Muscle of arm (tissue), 14 donors: ENCODE measurements at places on chromosomes 2 and 18.

DNA sequence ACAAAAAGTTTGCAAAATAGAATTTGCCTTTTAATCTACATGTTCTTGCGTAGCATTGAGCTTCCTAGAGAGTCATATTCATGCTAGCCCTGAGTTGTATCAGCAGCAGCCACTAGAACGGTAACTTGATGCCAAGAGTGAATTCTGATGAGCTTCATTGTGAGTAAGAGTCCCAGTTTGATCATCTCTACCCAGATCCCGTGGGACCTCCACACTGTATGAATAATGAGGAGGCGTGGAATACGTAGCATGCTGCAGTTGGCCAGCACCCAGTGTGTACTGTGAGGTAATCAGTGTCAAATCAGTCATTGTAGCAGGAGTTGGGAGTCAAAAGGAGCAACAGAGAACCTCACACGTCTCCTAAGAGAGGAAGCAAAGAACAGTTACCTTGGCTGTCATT, 197.9 kb downstream of the NEDD4L start:
- DNase-seq: no peak

- DNase-seq: no peak
Measured at GRCh38 chr18:12531749-12532148, 124.0 kb downstream of the PRELID3A start.

DNA sequence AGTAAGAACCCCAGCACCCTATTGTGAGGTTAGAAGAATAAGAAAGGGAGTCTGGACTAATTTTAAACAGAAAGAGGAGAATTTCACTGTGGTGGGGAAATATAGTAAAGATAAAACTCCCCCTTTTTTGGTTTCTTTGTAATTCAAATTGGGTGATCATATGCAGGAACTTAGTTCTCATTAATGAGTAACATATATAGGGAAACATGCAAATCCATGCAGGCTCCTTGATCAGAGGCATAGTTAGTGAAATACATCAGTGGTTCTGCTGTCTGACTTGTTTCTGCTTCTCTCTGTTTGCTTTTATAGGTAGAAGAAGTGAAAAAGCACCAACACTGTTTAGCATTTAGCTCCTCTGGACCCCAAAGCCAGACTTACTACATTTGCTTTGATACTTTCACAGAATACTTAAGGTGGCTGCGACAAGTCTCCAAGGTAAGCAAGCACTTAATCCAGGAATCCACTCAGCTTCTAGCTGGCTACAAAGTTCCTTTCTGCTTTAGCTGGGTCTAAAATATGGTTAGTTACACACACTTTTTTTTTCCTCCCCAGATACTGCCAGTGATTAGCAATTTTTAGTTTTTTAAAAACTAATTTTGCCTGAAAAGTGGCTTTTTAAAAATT, 123.2 kb downstream of the PHLPP1 start:
- DNase-seq: no peak

DNA sequence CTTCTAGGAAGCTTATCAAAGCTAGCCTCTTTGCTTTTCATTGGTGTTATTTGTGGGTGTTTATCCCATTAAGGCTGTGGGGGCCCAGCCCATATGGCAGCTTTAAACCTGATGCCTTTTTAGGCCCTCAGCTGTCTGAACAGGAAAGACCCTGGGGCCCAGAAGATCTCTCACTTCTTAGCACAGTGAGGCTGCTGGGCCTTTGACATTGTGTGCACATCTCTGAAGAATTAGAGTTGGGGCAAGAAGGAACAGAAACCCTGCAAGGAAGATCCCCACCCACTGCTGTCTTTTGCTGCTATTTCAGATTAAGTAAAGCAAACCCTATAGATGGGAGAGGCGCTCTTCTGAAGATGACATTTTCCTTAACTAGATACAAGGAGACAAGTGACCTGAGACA, 250.0 kb downstream of the SMAD2 start:
- no peak for DNase-seq

DNA sequence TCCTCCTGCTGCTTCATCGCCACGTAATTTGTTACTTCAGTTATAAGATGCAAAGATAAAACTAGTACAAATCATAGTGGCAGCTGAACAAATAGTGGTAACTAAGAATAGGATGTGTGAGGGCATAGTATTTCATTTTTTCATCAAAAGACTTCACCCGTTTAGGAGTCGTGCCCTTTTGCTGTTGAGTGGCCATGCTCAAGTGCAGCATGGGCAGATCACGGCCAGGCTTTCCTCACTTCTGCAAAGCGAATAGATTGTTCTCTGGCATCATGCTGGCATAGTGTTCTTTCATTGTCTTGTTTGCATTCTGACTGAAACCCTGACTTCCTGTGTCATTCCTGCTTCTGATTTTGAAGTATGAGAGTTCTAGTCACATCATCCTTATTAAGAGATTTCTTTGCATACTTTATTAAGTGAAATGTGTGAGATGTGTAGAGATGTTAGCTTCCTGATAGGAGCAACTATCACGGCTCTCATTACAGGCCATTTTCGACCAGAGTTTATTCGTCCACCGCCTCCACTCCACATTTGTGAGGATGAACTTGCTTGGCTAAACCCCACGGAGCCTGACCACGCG, 11.8 kb downstream of the CNOT11 start:
- no peak for DNase-seq

- DNase-seq: peak; percentile 87
Measured at GRCh38 chr2:42961385-42961811, 169.0 kb upstream of the HAAO start.

DNA sequence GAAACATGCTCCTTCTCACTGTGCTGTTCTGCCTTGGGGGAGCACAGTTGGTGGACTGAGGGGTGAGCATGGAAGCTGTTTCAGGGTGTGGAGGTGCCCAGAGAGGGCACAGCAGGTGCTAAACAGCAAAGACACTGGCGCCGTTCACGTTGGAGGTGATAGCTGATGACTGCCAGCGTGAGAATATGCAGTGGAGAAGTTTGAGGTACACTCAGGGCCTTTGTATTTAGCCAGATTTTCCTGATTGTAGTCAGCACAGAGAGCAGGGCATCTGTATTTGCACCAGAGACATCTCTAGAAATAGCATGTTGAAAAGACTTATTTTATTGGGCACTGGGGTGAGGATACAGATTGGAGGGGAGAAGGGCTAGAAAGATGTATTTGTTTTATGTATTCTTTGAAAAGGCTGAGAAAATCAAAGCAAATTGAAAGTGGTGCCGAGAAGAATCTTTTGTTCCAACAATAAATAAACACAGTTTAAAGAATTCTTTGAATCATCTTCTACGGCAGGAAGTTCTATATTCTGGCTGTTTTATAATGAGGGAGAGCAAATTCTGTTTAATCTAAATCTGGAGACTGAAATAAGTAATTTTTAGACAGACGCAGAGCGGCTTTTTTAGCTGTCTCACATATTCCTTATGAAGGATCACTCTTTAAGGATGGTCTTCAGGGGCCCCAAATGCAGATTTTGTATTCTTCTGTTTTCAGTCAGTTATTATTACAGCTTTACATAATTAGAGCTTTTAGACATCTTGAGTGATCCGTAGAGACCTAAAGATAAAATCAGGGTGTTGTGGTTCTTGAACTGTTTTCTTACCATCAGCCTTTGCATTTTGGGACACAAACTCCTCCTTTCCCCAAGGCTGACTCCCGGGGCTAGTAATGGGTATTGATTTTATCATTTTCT, 7.1 kb downstream of the ZNF532 start:
- DNase-seq: no peak

DNA sequence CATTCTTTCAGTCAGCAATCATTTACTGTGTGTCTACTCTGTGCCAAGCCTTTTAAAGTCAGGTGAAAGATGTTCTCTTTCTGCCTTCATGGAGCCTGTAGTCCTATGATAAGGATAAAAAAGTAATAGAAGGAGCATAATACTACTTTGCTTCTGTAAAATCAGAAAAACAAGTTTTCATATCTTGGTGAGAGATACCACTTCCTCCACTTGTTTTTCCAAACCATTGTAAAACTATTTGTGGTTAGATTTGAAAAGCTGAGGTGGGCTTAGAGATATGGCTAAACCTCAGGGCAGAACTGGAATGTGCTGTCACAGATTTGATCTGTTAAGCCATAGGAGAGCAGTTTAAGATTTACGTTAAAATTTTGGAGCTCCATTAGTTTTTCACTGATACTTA, 104.7 kb upstream of the FAM117B start:
- no peak for DNase-seq

- peak; percentile 15 for DNase-seq
Measured at GRCh38 chr2:144111437-144111836, 408.5 kb downstream of the ZEB2 start.

DNA sequence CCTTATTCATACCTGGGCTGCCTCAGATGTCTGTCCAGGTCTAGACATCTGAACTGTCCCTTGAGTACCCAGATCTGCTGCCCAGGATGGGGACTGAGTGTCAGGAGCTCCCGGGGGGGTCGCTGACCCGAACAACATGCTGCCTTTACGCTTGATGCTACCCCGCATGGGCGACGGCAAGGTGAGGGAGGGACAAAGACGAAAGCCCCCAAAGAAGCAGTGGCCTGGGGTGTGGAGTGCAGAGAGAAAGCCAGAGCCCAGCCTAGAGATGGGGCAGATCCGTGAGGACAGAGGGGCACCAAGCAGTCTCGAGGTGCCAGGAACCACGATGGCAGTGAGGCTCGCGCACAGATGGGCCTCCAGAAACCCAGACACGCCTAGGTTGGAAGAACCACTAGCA, 234.7 kb downstream of the ATAD2B start:
- no peak for DNase-seq
